Neuronal stem cell (in vitro differentiated cells): ENCODE measurements at places on chromosomes 12 and 14.

DNA sequence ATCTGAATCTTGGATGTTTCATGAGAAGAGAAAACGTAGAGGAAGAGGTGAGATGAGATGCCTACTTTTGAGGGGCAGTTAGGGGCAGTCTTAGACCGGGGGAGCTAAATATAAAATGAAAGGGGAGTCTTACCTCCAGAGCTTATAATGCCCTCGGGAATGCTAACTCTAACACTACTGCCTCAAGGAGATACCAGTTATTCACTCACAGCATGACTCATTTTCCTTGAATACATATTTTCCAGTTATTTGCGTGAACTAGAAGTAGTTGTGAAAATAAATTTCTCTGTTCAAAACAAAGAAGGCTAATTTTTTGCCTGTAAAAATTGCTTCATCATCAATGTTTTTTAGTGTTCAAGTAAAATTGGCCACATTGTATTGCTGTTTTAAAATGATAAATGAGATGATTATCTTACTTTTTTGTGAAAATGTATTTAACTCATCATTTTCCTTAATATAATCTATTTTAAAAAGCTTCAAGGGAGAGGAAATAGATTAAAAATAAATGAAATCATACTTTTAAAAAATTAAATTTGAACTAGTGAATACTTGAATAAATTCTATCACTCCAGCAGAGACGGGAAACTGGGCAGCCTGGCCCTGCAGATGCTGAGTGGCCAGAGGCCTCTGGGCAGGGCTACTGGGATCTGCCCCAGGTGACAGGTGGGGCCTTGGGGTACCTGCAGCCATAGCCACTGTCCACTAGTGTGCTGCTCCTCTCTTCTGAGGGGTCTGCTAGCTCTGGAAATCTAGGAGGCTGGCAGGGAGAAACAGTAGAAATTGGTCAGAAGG, 339.3 kb downstream of the EGLN3 start:
- DNase-seq = no peak

GRCh38 chr14:105177082-105177481, 4.0 kb downstream of the NUDT14 start:
- DNase-seq = no peak

- DNase-seq = peak; percentile 68
Observed at GRCh38 chr12:52151837-52152783, 39.7 kb downstream of the KRT80 start.

DNA sequence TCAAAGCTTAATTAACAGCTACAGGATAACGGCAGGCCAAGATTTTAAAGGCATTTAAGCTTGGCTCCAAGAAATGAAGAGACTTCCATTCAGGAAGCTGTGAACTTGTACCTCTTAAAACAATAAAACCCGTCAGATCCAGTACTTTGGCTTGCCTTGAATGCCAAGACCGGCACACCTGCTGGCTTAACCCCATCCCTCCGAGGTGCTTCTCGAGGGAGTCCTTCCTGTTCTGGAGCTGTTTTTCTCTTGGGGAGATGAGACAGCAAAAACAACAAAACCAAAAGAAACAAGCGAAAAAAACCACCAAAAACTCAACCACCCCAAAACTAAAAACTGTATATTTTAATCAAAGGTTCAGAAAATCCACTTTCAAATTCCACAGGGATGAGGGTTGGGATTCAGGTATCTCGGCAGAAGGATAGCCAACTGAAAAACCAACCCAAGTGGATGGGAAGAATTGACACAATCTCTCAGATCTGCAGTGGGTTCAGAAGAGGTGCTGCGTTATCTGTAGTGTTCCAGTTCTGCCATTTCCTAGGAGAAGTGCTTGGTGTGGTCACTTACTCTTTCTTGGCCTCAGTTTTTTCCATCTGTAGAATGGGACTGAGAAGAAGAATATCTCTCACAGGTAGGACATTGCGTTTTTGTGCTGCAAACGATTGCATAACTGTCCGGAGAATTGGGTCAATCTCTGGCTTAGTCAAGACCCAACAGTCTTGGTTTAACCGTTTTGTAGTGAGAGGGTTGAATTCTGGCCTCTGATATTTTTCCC, 420.1 kb downstream of the VRK1 start:
- no peak for DNase-seq

DNA sequence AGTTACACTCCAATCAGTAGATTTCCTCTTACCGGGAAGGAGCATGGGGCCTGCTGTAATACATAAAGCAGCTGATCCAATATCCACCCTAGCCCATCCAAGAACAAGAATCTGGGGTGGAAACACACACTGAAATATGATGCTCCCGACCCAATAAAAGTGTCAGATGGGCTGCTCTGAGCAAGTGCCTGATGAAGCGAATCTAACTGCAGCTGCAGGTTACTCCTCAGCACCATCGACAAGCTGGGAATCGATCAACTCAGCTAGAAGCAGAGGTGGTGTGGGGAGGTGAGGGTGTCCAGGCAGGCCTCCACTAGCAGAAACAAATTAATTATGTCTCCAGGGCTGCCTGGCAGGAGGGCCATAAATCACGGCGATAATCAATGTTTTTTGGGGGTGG, 64.0 kb upstream of the WSCD2 start:
- DNase-seq = no peak

DNA sequence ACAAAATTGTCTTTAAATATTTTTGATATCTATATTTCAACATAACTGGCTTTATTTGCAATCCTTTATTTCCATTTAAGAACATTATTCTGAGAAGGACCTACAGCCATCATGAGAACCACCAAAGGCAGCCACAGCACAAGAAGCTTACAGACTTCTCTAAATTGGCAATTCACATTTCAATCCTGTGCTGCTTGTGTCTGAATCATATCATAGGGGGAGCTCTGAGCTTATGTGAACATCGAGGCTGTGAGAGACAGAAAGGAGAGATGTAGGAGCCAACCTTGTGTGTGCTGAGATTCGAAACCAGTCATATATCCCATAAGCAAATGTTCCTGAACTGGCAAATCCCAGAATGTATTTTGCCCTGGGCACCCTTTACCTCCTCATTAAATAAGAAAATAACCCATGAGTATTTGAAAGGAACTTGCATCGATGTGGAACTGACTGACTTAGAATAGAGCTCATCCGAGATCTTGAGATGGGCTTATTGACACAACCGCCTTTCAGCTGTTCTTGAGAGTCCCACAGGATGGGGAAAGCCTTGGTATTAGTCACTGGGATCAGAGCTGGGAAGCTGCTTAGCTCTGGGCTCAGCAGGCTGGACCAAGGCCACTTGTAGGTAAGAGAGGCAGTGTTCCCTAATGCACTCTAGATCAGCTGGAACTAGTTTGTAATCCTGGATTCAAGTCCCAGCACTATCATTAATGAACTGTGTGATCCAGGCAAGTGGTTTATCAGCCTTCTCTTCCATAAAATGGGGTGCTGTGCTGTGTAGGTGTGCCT, 329.8 kb downstream of the CACNA1C start:
- no peak for DNase-seq

DNA sequence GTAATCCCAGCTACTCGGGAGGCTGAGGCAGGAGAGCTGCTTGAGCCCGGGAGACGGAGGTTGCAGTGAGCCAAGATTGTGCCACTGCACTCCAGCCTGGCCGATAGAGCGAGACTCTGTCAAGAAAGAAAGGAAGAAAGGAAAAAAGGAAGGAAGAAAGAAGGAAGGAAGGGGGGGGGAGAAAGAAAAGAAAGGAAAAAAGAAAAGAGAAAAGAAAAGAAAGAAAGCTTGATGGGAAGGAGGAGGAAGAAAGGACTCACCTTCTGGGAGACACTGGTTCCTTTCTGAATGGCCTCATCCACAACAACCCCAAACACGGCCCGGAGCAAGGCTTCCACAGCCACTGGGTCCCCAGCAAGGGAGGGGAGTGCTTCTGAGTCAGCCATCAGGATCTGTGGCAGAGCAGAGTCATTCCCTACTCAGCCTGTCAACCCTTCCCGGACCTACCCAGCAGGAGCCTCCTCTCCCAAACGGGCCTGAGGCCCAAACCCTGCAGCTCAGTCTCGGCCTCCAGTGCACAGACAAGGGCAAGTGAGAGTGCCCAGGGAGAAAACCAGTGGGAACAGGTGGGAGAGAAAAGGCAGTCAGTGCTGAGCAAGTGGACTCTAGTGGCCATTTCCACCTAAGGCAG, 7.3 kb upstream of the ZNF740 start:
- no peak for DNase-seq

GRCh38 chr12:116954710-116955381, 44.1 kb downstream of the FBXW8 start:
- no peak for DNase-seq

- DNase-seq = no peak
Observed at GRCh38 chr12:106119301-106119700, 19.5 kb downstream of the NUAK1 start.

DNA sequence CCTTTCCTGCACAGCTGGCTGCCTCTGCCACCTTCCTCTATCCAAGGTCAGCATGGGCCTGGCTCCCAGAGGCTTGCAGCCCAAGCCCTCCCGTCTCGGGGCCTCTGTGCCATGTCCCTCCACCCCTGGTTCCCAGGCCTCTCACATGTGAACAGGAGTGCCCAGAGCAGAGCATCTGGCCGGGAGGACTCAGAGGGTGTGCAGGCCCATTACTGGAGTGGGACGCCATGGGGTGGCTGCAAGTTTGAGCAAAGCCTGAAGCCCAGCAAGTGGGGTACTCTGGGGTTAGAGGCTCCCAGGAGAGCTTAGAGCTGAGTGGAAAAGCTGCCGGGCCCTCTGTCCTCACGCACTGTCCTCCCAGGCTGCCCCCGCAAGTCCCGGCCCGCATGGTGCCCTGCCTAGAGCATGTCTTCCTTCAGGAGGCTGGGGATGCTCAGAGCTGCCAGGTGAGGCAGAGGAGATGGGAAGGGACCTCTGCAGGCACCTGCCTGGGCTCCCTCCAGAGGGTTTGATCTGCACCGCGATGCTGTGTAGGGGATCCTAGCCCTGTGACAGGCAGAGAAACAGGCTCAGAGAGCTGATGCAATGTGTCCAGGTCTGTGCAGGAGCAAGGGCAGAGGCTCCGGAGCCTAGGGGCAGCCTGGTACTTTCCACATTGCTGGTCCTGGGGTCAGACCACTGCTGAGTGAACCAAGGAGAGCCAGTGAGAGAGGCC, 39.8 kb downstream of the DIO3 start:
- no peak for DNase-seq

- DNase-seq = no peak
Observed at GRCh38 chr12:108964371-108965352, 56.2 kb downstream of the SVOP start.

DNA sequence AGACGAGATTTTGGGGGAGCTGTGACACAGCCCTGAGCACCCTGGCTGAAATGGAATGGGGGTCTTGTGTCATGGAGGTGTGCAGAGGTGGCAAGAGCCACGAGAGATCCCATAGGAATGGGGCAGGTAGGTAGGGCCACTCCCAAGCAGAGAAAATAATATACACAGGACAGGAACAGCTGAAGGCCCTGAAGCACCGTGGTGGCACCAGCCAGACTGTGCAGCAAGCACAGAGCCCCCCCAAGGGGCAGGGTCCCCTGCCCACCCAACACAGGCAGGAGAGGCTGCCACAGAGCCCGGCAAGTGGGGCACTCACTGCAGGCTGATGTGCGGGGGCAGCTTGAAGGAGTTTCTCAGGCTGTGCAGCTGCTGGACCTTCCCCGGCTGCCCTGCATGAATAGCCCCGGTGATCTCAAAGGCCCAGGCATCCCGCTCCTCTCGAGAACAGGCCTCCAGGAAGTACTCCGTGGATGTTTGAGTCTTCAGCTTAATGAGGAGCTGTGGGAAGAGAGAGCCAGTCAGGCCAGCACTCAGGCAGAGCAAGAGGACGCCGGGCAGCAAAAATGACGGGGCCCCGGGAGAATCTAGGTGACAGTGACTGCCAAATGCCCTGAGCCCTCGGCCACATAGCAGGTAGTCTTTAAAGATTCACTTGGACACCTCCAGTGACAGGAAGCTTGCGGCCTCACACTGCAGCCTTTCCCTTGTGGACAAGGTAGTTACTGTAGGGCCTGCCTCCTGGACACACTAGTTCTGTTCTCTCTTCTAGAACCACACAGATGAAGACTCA, 16.7 kb downstream of the PLEK2 start:
- DNase-seq = no peak

GRCh38 chr14:104925855-104926609, 1.4 kb downstream of the PLD4 start:
- DNase-seq = no peak

DNA sequence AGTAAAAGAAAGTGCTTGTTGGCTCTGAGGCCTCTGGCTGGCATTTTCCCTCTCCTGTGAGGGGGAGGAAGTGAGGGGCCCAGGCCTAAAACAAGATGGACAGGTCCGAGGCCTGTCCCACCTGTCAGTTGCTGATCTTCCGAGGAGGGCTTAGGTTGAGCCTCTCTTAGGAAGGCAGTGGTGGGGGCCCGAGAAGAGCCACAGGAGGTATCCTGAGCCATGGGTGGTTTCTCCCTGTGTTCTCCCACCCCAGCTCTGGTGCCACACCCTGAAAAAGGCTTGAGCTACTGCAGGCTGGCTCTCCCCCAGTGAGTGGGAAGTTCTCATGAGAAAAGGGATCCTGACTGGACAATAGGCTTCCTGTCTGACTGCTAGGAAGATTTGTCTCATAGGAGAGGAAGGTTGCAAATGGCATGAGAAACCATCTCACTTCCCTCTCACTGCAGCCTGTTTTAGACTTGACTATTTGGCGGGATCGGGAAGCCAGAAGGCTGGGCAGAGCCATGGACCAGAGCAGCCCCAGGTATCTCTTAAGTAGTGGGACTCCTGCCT, 72.1 kb upstream of the SRSF5 start:
- no peak for DNase-seq

GRCh38 chr12:93127582-93128331, 198.7 kb upstream of the EEA1 start:
- no peak for DNase-seq

DNA sequence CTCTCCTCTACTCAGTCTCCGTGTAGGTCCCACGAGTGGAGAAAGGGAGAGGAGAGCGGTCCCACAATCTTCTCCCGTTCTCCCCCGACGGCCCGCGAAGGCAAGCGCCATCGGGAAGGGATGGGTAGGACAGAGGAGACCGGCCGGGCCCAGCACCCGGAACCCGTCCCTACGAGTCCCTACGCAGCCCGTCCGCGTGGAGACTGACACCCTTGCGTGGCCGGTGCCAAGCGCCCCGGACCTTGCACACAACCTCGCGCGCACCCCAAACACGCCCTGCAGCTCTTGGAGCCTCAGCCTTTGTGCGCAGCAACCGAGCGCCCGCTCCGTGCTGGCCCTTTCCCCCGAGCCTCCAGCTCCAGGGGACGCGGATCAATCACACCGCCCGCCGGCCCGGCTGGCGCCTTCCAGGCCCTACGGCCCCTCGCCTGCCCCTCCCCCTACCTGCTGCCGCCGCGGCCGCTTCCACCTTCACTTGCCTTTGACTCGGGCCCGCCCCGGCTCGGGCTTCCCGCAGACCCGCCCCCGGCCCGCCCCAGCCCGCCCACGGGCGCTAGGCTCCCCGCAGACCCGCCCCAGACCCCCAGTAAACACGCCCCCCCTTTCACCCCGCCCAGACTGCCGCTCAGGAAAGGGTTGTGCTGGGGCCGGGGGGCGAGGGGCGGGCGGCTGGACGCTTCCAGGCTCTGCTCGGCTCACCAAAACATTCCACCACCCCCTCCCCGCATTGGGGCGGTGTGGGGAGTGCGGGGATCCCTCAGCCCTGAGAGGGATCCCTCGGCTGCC, at the start of gene NDRG2:
Gene NDRG2, minus strand, starts transcription at position 477 of the 786 bp plus-strand sequence. CDS start 1,746 bp downstream, outside the sequence.
- DNase-seq = peak; percentile 64

GRCh38 chr12:26514364-26514763, 318.6 kb downstream of the ITPR2 start:
- no peak for DNase-seq
